A549 (cell line): ENCODE measurements at places on chromosomes 6 and 20. TPM values are rescaled to one million over a fixed set of nuclear protein-coding genes. Genes with fewer than 3 reads are reported as not detected.

GRCh38 chr20:59836767-59837166 lies 96.7 kb downstream of the SYCP2 start:
- no peak for DNase-seq

- peak; percentile 29 for DNase-seq
These were observed 16.0 kb downstream of the KIF13A start for GRCh38 chr6:17971128-17972073.

DNA sequence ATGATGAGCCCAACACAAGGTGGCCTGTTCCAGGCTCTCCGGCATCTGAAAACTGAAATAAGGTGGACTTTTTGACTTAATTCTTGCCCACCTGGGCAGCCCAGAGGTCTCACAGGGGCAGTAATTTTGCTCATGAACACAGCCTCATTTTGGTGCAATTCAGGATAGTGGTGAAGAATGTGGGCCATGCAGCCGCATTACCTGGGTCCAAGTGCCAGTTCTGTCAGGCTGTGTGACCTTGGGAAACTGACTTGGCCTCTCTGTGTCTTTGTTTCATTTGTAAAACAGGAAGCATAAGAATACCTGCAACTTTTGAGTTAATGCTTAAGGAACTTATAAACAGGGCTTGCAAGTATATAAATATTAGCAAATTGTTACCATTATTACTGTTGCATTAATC lies 5.6 kb downstream of the PREX1 start:
- no peak for DNase-seq

GRCh38 chr20:41234041-41234440 lies 83.5 kb downstream of the ZHX3 start:
- DNase-seq: no peak

DNA sequence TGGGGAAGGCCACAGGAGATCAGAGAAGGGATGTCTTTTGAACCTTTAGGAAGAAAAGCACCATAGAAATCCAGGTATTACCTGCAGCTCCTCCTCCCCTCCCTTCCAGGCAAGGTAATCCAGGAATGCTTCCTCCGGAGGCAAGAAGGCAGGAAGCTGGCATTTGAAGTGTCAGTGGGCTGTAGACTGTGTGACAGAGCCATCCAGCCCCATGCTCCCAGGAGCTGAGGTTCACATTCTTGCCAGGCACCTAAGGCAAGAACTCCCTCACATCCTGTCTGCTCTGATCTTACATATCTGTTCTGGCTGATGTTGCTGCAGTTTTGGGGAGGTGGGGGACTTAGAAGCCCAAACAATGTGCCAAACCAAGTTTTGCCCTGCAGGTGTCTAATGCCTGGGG lies 27.8 kb upstream of the SCUBE3 start:
- no peak for DNase-seq

- no peak for DNase-seq
These were observed 28.4 kb downstream of the MAP3K5 start for GRCh38 chr6:136763716-136764516.

DNA sequence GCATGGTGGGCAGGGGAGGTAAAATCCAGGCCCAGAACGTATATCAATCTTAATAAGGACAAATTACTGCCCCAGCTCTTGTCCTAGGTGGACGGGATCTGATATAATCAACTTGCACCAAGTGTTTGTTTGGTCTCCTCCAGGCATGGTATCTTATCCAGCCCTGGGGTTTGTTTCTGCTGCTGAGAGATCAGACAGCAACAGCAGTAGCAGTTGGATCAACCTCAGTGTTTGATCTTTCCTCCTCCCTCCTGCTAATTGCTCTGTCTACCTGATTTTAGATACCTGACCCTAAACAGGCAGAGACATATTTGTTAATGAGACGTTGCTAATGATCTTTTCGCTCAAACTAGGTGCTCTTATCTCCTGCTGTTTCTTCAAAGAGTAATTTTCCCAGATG lies 100.4 kb upstream of the BACH2 start:
- no peak for DNase-seq

GRCh38 chr20:34344238-34344637 lies 18.8 kb upstream of the ITCH start:
- no peak for DNase-seq

GRCh38 chr6:11011787-11012234 lies 32.3 kb downstream of the ELOVL2 start:
- peak; percentile 80 for DNase-seq

DNA sequence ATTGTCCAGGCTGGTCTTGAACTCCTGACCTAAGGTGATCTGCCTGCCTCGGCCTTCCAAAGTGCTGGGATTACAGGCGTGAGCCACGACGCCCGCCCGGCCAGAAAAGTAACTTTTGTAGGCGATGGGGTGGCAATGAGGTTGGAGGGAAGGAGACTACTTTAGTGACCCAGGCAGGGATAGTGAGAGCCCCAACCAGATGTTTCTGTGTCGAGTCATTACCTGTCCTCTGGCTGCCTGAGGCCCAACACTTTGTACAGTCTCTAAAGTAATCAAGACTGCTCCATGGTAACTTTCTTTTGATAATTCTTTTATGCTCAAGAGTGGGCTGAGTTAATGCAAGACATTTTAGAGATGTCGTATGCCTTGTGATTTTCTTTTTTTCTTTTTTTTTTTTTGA lies 6.8 kb downstream of the SASH1 start:
- DNase-seq: no peak

- DNase-seq: no peak
These were observed 336.8 kb downstream of the FARS2 start for GRCh38 chr6:5598123-5598522.

The ZBTB46 gene
- 0.32 to 0.43 TPM (median 0.42 TPM) in 3 replicates for polyA plus RNA-seq

The RBM24 gene
- polyA plus RNA-seq: 13.5 to 13.9 TPM (median 13.7 TPM) in 3 replicates

The DNAH8 gene
- polyA plus RNA-seq: not detected in 3 replicates

The SLC23A2 gene
- polyA plus RNA-seq: 11.3 to 13.1 TPM (median 12.4 TPM) in 3 replicates

The ARFGEF3 gene
- 0.15 to 0.25 TPM (median 0.18 TPM) in 3 replicates for polyA plus RNA-seq

The PGC gene
- polyA plus RNA-seq: not detected in 3 replicates
